ENCODE measurements at places on chromosomes 5 and 9.
A peak's percentile ranks its signal among the peaks of the same experiment; 100 is the strongest.

- H3K27me3 ChIP-seq: no peaks in the 10 kb centered on the region
- peaks cover 13% of the 10 kb centered on the region for H3K36me3 ChIP-seq
- H3K27ac ChIP-seq: no peak overlapping the region
- no peak overlapping the region for H3K4me3 ChIP-seq
- DNase-seq: no peak
Measured at GRCh38 chr5:7871653-7872052, 2.7 kb downstream of the MTRR start.

- no peaks in the 10 kb centered on the region for H3K36me3 ChIP-seq
- no peak overlapping the region for H3K4me3 ChIP-seq
- H3K4me1 ChIP-seq: peaks cover 1% of the 10 kb centered on the region
- no peak overlapping the region for H3K27ac ChIP-seq
- no peak for DNase-seq
Measured at GRCh38 chr9:16307626-16308195, 562.8 kb downstream of the BNC2 start.

GRCh38 chr9:81683704-81684103 is 5.6 kb downstream of the TLE1 start:
- peaks cover 2% of the 10 kb centered on the region for H3K36me3 ChIP-seq
- no peak for DNase-seq
- H3K27me3 ChIP-seq: no peaks in the 10 kb centered on the region
- H3K4me1 ChIP-seq: peaks cover 16% of the 10 kb centered on the region
- no peak overlapping the region for H3K4me3 ChIP-seq

- H3K27ac ChIP-seq: no peak overlapping the region
- H3K4me1 ChIP-seq: no peaks in the 10 kb centered on the region
- no peaks in the 10 kb centered on the region for H3K27me3 ChIP-seq
- H3K36me3 ChIP-seq: peaks cover 2% of the 10 kb centered on the region
- no peak overlapping the region for H3K4me3 ChIP-seq
Measured at GRCh38 chr5:59390074-59390659, 503.4 kb downstream of the PDE4D start.

DNA sequence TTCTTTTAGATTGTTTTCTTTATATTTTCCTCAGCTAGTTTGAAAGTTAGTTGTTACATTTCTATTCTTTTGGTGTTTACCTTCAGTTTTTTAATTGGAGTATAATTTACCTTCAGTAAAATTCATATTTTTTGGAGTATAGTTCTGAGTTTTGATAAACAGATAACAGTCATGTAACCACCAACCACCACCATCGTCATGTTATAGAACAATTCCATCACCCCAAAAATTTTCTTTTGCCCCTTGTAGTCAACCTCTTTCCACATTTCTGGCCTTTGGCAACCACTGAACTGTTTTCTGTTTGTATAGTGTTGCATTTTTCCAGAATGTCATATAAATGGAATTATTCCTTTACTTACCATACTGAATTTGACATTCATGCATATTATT is 6.8 kb downstream of the RMI1 start:
- H3K4me1 ChIP-seq: no peaks in the 10 kb centered on the region
- H3K27ac ChIP-seq: no peak overlapping the region
- no peak overlapping the region for H3K4me3 ChIP-seq
- H3K27me3 ChIP-seq: no peaks in the 10 kb centered on the region

GRCh38 chr9:89483592-89484474 is 14.1 kb downstream of the SEMA4D start:
- H3K27ac ChIP-seq: no peak overlapping the region
- peaks cover 18% of the 10 kb centered on the region for H3K4me1 ChIP-seq
- no peaks in the 10 kb centered on the region for H3K36me3 ChIP-seq

- H3K27ac ChIP-seq: no peak overlapping the region
- DNase-seq: no peak
- H3K27me3 ChIP-seq: no peaks in the 10 kb centered on the region
- H3K4me3 ChIP-seq: no peak overlapping the region
Measured at GRCh38 chr9:79660615-79661014, 88.8 kb downstream of the TLE4 start.

- H3K27ac ChIP-seq: no peak overlapping the region
- no peaks in the 10 kb centered on the region for H3K27me3 ChIP-seq
- H3K4me3 ChIP-seq: no peak overlapping the region
- no peaks in the 10 kb centered on the region for H3K36me3 ChIP-seq
Measured at GRCh38 chr5:39624268-39624886, 199.6 kb upstream of the DAB2 start.

GRCh38 chr9:85528607-85529006 is 213.1 kb downstream of the AGTPBP1 start:
- H3K4me3 ChIP-seq: no peak overlapping the region
- H3K36me3 ChIP-seq: no peaks in the 10 kb centered on the region
- no peak for DNase-seq
- H3K4me1 ChIP-seq: no peaks in the 10 kb centered on the region
- no peak overlapping the region for H3K27ac ChIP-seq

DNA sequence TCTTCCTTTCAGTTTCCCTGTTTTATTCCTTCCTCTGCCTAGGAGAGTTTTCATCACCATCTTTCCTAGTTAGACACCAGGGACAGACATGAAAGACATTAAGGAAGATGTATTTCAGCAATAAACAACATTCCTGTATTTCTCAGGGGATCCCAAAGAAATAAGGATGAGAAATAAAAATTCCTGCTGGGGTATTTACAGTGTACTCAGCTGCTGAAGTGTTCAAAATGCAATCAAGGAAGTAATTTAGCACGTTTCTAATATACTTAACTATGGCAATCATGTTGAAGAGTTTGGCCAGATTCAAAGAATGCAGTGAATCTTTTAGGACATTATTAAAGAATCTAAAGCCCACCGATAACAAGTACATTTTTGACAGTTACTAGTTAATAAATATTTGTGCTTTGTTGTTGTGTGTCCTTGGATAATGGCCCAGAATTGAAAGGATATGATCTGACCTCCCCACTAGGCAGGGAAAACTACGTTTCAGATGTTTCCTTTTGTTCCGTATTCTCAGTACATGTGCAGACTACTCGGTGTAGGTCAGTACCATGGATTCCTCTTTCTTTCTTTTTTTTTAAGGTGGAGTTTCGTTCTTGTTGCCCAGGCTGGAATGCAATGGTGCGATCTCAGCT is 46.8 kb downstream of the INIP start:
- no peaks in the 10 kb centered on the region for H3K4me1 ChIP-seq
- no peak overlapping the region for H3K27ac ChIP-seq
- no peak overlapping the region for H3K4me3 ChIP-seq

GRCh38 chr5:74576941-74577456 is 63.5 kb downstream of the ENC1 start:
- no peak overlapping the region for H3K27ac ChIP-seq
- no peak overlapping the region for H3K4me3 ChIP-seq
- H3K4me1 ChIP-seq: peaks cover 4% of the 10 kb centered on the region
- no peak for DNase-seq

- H3K27ac ChIP-seq: no peak overlapping the region
- H3K4me1 ChIP-seq: peaks cover 24% of the 10 kb centered on the region
- H3K27me3 ChIP-seq: no peaks in the 10 kb centered on the region
- H3K36me3 ChIP-seq: no peaks in the 10 kb centered on the region
- H3K4me3 ChIP-seq: peak overlapping the region; percentile 69
- DNase-seq: peak; percentile 84
Measured at GRCh38 chr9:127927201-127927987, 3.2 kb downstream of the PIP5KL1 start.

DNA sequence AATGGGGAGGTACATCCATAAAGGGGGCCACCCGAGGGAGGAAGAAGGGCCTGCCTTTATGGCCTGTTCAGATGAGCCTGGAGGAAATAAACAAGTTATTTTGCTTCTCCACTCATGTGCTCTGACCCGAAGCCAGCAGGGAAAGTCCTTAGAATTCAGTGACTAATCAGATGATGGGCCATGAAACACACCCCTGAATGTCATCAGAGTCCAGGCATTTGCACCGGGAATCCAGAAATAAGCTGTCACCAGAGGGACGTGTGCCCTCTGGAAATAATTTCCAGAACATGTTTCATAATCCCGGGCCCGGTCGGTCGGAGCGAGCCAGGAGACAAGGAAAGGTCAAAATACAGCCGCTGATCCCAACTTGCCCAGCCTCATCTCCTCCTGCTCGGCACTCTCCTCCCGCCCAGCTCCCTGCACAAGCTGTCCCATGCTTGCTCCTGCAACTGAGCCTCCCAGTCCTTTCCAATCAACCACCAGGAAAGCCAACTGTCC is 73.6 kb upstream of the ZNF622 start:
- no peak overlapping the region for H3K4me3 ChIP-seq
- no peak for DNase-seq
- no peak overlapping the region for H3K27ac ChIP-seq
- no peaks in the 10 kb centered on the region for H3K4me1 ChIP-seq
- H3K27me3 ChIP-seq: no peaks in the 10 kb centered on the region

DNA sequence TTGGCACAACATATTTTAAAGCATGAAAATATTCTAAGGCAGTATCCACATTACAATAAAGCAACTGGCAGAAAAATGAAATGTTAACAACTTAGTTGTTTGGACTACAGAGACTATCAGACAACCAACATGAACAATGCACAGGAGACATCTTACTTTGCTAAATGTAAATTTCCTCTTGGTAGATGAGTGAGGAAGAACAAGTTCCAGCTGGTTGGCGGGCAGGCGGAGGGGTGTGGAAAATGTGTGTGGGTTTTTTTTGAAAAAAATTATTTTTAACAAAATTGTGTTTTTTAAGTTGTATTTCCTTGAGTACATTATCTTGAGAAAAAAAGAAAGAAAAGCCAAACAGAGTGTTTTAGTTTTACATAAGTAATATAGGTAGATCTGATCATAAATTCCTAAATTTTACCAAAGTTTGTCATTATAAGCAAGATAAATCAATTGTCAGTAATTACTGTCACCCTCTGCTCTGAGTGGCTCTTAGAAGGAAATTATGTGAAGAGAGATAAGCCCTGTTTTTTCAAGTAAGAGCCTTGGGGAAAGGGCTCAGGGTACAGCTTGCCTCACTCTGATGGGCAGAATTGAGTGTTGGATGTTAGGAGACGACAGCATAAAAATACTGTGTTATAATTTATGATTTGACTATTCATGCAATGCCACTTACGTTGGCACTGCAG is 42.5 kb downstream of the TMEM167A start:
- H3K27ac ChIP-seq: no peak overlapping the region
- no peak overlapping the region for H3K4me3 ChIP-seq
- H3K27me3 ChIP-seq: no peaks in the 10 kb centered on the region
- no peaks in the 10 kb centered on the region for H3K36me3 ChIP-seq
- no peak for DNase-seq

DNA sequence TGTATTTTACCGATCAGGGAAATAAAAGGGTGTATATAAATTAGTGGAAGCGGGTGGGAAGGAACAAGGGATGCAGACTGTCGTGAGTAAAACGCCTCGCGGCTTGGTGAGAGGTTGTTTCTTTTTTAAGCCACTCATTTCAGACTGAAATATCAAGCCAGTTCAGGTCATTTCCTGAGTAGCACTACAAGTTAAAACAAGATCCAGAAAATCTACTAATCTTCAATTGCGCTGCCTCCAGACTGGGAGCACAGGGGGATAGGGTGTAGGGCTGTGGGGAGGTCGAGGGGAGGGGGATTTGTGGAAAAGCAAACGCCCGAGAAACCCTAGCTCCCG is 140.8 kb downstream of the TSSK1B start:
- H3K4me1 ChIP-seq: peaks cover 21% of the 10 kb centered on the region
- DNase-seq: no peak
- H3K27ac ChIP-seq: no peak overlapping the region
- no peaks in the 10 kb centered on the region for H3K27me3 ChIP-seq
- peak overlapping the region; percentile 80 for H3K4me3 ChIP-seq
- no peaks in the 10 kb centered on the region for H3K36me3 ChIP-seq

- no peak for DNase-seq
- no peak overlapping the region for H3K4me3 ChIP-seq
- H3K36me3 ChIP-seq: no peaks in the 10 kb centered on the region
Measured at GRCh38 chr9:89022001-89022759, 30.9 kb downstream of the S1PR3 start.

DNA sequence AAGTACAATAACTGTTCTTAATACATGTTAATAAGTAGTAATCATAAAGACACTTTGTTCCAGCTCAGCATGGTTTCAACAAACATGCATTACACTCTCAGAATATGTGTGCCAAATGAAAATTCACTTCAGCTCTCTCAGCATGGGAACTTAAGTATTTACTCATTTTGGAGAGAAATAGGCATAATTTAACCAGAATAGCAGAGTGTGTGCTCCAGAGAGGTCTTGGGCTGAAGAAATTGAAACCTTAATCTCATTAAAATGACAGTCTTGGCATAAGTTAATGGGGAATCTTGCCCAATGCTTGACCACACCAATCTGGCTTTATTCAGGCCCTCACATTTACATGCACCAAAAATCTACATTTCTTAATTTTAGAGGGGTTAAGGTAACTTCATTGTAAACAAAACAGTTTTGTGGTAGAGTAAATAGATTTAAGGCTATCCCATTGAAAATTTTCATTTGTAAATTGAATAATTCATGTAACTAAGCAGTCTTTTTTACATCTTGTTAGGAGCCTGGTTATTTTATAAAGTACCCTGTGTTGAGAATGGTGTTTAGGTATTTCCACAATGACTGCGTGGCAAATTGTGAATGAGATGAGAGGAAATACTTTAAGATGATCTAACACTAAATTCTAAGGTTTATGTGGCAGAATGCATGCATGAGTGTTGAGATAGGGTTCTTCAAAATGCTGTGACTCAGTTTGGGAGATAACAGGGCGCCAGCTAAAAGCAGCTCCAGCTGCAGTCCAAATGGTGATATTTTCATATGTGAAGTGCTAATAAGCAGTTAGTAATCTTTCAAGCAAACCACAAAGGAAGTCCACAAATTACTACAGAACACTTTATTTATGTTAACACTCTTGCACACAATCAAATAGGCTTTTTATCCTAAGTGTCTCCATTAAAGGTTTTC is 11.3 kb upstream of the LOX start:
- no peaks in the 10 kb centered on the region for H3K4me1 ChIP-seq
- H3K36me3 ChIP-seq: no peaks in the 10 kb centered on the region
- no peak overlapping the region for H3K4me3 ChIP-seq

DNA sequence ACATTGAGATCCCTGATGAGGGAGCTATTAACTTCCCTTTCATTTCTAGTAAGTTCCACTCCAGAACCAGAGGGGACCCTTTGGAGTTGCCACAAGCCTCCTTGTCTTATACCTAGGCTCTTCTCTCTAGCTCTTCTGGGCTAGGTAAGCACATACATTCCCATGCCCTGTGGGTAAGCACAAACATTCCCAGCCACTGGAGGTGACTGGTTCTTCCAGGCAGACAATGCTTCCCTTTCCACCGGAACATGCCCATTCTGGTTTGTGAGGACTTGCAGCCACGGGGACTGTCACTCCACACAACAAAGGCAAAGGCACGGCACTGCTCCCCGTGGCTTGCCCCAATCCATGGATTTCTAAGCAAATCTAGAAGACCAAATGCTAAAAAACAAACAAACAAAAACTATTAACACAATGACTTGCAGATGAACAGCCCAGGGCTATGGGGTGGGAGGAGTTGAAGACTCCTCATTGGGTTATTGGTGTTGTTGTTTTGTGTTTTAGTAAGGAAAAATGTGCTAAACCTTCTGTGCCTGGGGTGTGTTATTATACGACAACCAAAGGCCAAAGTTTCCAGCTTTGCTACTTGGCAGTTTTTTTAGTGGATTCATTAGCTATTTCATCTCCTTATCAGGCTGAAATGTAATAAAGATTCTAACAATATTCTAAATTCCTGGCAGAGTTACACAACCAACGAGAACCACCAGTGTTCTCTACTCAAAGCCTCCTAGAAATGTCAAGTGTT is 276.2 kb downstream of the SYK start:
- no peaks in the 10 kb centered on the region for H3K36me3 ChIP-seq
- no peak for DNase-seq
- no peaks in the 10 kb centered on the region for H3K27me3 ChIP-seq
- no peak overlapping the region for H3K27ac ChIP-seq

Data from H1 (cell line).